ENCODE measurements at places on chromosomes 16 and 17.

DNA sequence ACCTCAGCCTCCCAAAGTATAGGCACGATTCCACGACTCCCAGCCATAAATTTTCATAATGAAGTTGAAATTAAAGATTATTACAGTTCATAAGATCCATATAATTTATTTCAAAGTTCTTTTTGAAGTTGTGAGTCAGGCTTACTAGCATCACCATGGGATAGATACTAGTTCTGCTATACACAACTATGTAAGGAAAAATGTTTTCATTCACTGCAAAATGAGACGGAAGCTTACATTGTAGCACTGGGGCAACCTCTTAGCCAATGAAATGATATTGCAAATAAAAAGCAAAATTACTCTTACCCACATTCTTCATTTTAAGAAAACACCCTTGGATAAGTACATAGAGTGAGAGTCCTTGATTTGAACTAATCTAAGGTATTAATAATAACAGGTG is 18.8 kb upstream of the MARCHF10 start:
- no peak for DNase-seq

DNA sequence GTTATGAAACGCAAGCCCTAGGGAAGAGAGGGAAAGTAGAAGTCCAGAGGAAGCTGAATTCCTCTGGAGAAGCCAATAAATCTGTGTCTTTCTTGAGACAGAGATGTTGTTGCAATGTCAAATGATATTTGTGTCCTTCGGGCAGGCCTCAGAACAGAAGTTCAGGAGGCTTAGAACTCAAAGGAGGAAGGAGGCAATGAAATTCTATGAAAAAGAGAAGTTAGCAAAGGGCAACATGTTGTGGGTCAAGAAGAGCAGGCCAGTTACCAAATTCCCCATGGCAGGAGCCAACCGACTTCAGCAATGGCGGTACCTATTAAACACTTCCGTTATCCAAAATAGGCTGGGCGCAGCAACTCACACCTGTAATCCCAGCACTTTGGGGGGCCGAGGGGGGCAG is 109.0 kb upstream of the DHX40 start:
- DNase-seq, result no peak

DNA sequence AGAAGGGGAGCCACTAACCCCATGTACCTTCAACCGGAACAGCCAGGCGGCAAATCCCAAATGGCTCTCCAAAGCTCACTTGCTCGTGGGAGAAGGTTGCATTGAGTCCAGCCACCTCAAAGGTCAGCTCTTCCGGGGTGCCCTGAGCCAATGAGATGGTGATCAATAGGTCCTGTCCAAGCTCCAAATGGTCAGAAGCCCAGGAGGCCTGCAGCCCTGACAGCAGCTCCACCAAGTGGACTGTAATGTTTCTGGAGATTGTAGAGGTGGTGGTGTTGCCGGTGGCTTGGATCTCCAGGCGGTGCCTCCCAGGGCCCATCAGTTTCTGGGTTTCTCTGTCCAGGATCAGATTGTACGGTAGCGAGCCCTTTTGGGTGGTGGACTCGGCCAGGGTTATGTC is 39.9 kb upstream of the BCO1 start:
- DNase-seq, result no peak

DNA sequence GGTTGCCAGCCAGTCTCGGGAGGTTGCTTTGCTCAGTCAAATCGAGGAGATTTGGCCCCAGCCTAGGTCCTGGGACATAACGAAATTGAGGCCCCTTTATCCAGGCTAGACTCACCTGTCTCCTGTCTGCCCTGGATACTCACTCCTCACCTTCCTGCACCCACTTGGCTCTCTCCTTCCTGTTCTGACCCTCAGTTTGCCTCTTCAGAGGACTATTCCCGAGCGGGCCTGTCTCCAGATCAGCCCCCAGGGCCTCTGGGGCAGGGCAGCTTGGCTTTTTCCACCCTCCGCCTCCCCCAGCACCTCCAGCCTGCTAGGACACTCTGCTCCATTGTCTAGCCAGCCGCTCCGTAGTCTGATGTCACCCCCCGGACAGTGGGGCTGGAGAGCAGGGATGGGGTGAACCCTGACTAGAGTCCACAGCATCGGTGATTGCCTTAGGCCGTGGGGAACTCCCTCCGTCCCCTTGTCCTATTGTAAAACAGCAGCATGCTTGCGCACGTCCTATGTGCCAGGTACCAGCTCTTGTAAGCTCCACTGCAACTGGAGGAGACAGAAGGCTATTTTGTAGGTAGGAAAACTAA is 8.8 kb downstream of the WFIKKN2 start:
- no peak for DNase-seq

DNA sequence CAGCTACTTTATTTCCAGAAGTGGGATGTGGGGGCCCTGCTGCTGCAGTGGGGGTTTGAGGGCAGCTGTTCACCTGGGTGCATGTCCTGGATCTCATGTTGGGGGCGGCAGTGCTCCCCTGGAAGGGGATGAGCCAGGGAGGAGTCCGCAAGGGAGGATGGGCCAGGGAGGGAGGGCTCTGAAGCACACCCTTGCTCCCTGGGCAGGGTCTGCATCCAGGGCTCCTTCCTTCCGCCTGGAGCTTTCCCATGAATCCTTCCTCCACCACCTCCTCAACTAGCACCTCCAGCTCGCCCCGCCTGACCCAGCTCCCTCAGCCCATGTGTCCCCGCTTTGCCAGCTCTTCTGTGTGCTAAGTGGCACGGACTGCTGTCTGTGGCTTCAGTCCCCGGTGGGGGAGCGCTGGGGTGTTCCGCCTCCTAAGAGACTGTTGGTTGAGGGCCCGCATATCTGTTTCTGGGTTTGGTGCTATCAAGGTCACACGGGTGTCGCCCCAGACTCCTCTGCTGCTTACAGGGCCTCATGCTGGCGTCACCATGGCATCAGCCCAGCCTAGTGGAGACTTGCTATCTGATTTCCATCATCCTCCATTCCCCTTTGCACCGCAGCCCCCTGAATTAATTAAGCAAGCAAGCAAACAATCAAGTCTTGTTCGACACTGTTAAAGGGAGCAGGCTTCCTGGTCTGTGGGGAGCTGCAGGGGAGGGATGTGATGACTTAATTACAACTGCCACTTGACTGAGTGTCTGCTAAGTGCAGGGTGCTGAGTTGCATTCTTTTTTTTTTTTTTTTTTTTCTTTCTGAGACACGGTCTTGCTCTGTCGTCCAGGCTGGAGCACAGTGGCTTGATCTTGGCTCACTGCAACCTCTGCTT is 71.8 kb downstream of the PRKCA start:
- no peak for DNase-seq

DNA sequence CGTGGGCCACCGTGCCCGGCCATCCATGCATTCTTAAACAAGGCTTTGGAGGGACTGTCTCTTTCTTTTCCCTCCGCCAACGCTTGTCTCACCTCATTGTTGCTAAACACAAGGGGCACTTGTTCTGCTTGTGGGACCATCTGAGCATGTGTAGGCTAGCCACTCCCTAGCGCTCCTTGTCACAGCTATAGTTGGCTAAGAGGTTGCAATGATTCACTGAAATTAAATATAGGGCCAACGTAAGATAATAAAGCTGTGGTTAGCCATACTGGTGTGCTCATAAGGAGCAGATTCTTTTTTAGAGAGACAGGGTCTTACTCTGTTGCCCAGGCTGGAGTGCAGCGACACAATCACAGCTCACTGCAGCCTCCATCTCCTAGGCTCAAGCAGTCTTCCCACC is 41.2 kb downstream of the KIAA0513 start:
- DNase-seq, result no peak
